ENCODE measurements at places on chromosomes 1 and 21.

- DNase-seq = no peak
Observed at GRCh38 chr1:77639557-77640069, 42.8 kb downstream of the ZZZ3 start.

- DNase-seq = no peak
Observed at GRCh38 chr1:176691251-176692228, 228.6 kb downstream of the PAPPA2 start.

DNA sequence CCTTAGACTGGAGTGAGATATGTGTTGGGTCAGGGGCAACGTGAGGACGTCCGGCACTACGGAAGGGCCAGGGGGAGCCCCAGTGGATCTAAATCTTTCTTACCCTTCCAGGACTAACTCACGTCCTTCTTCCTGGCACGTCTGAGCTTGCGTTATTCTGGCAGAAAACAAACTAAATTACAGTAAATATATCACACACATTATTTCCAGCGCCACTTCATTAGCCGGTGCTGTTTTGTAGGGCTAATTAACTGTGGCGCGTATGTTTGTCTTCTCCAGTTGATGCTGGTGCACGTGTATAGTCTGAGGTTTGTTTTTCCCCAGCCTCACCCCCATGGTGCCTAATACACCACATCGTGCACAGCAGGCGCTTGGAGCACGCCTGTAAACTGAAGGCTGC lies 59.2 kb downstream of the TLR5 start:
- DNase-seq = no peak

- no peak for DNase-seq
Observed at GRCh38 chr1:172112576-172112975, 271.3 kb downstream of the DNM3 start.

DNA sequence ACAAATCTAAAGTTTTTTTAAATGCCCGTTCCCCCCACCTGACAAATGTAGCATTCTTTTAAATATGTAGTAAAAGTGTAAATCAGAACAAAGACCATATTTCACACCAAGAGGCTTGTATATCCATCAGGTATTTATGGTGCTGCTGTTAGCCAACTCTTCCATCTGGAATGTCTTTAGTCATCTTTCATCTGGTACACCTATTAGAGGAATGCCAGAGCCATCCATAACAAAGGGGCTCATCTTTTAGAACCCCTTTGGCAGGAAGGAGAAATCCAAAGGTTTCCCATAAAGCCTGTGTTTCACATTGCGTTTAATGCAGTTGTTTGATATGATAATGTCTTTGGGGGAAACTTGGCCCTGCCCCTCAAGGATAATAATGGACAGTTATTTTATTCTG lies 79.3 kb upstream of the C1orf87 start:
- DNase-seq = no peak

GRCh38 chr1:17777330-17777729 lies 22.2 kb downstream of the ACTL8 start:
- DNase-seq = no peak

- no peak for DNase-seq
Observed at GRCh38 chr1:167328306-167328815, 107.7 kb downstream of the POU2F1 start.

Measured in sciatic nerve (tissue), 2 donors.